ENCODE measurements at places on chromosomes 16 and 17.
A peak's percentile ranks its signal among the peaks of the same experiment; 100 is the strongest.

DNA sequence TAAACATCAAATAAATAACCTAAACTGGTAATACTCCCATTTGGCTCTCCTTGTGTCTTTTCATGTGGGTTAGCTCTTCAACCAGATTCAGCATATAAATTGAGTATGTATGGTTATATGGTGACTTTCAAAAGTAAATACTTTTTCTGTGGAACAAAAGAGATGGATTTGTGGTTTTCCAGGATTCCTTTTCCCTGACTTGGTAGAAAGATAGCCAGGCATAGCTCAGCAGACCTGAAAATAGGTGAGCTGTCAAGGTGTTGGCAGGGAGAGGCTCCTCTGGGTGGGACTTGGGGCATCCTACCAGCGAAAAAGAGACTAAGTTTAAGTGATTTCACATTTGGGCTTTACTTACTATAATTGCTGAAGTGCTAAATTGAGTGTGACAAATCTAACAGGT is 80.3 kb downstream of the FTO start:
- no peak for DNase-seq

GRCh38 chr16:85934210-85934609 is 35.2 kb downstream of the IRF8 start:
- no peak for DNase-seq

DNA sequence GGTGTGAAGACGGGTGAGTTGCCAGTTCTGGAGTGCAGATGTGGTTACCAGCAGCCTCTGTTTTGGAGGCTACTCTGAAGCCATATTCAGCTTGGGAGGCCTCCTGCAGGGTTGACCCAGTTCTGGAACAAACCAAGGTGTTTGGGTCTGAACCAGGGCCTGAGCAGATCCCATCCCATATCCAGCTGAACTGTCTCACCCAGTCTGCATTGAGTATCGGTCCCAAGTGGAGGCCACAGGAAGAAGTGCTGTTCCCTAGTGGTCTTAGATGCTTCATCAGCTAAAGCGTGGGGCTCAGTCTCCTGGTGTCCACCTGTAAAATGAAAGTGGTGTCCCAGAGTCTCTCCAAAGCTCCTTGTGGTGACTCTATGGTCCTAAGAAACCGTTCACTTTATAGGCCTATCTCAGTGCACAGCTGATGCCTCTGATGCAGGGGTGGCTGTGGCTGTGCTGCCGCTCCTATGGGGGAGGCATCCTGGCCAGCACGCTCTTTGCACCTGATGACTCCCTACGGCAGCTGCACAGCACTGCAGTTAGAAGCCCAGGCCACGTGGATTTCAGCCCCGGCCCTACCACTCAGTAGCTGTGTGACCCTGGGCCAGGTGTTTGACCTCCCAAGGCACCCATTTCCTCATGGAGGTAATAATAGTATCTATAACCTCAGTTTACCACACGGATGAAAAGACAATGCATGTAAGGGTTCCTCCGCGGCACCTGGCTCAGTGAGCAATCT is 21.0 kb downstream of the CBX4 start:
- no peak for DNase-seq

- no peak for DNase-seq
These were observed 26.1 kb upstream of the JPT2 start for GRCh38 chr16:1651974-1652312.

DNA sequence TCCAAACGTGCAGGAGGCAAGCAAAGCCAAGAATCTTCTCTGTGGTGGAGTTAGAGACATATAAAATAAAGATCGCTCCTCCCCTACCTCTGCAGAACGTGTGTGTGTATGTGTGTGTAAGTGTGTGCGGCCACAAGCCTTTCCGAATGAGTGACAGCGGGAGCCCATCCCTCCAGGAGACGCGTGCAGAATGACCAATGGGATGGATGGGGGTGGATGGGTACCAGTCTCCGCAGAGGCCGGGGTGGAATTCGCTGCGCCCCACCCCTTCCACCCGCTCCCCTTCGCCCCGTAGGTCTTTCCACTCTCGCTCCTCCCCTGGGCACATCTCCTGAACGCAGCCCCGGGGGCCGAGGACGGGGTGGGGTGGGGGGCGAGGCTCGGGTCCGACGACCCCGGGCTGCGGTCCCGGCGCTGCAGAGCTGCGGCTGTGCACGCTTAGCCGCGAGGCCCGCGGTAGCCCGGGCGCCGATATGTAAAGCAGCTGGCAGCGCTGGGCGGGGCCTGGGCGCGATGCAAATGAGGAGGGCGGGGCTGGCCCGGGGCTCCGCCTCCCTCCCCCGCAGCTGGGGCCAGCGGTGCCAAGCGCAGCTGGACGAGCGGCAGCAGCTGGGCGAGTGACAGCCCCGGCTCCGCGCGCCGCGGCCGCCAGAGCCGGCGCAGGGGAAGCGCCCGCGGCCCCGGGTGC is at the start of gene PRKCB:
TSS of gene PRKCB (plus strand) at position 594 of the 688 bp plus-strand sequence.
- DNase-seq = peak; percentile 83

DNA sequence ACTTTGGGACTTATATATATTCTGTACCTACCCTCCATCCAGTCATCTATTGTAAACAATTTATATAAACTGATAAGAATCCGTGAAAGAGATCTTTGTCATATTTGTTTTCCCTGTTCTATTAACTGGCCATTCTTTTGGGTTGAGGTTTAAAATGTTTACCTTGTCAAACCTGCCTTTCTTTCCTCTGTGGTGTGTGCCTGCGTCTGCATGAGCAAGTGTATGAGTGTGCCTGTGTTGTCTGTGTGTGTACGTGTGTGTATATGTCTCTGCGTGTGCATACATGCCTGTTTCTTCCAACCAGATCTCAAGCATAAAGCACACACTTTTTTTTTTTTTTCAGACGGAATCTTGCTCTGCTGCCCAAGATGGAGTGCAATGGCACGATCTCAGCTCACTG is 201.5 kb downstream of the C16orf95 start:
- DNase-seq = no peak

- DNase-seq = no peak
These were observed 27.2 kb downstream of the ZNF423 start for GRCh38 chr16:49828533-49829267.

DNA sequence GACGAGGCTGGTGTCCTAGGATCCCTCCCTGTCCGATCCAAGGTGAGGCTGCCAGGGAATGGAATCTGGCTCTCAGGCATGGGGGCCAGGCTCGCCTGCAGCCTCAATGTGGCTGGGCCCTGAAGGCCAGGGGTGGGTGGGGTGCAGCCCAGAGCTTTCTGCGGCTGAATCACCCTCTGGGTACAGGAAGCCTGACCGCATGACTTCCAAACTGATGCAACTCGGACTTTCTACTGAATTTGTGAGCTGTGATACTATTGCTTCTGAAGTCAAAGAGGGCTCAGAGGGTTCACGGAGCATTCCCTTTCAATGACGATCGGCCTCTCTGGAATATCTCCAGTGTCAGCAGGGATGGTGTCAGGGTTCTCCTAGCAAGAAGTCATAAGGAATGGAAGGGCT is 123.7 kb downstream of the METRNL start:
- DNase-seq = no peak

GRCh38 chr17:72514891-72515290 is 394.1 kb downstream of the SOX9 start:
- no peak for DNase-seq

GRCh38 chr17:57439651-57440050 is 183.3 kb downstream of the MSI2 start:
- no peak for DNase-seq

GRCh38 chr17:81868674-81869220 is 2.4 kb downstream of the ARHGDIA start:
- DNase-seq = no peak

GRCh38 chr16:4505356-4506147 is 29.4 kb downstream of the HMOX2 start:
- DNase-seq = peak; percentile 50

DNA sequence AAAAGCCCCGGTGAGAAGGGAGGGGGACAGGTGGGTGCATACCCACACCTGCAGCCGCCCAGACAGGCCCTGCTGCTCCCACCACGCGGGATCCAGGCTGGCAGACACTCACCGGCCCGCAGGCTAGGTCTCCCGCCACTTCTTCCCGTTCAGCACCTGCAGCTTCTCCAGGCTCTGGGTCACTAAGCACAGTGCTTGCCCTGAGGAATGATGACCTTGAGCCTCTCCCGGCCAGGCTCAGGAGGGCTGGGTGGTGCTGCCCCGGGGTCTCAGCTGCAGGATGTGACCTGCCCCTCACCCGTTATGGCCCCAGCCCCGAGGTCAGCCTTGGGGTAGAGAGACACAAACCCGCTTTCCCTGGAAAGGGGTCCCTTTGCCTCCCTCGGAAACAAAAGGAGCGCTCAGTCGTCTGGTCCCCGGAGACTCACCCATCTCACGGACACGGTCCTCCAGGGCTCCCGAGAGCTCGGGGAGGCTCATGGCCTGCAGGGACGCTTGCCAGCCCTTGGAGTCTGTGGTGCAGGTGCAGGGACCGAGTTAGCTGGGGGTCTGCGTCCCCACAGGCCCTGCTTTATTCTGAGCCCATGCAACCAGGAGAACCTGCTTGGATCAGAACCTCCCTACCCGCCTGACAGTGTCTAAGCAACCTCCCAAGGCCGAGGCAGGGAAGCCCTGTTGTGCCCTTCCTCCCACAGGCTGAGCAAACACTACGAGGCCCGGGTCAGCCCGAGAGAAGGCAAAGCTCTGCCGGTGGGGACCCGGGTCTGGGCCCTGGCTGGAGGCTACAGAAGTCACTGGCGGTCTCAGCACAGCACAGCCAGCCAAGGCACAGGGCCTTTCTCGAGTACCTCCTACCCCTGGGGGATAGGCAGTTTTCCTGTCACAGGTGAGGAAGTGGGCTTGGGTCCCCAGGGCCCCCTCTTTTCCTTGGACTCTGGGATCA is 3.8 kb downstream of the NUDT16L1 start:
- no peak for DNase-seq

- no peak for DNase-seq
These were observed 32.3 kb downstream of the FBXO31 start for GRCh38 chr16:87351320-87351698.

- DNase-seq = no peak
These were observed 12.1 kb upstream of the DHX8 start for GRCh38 chr17:43471585-43472160.

DNA sequence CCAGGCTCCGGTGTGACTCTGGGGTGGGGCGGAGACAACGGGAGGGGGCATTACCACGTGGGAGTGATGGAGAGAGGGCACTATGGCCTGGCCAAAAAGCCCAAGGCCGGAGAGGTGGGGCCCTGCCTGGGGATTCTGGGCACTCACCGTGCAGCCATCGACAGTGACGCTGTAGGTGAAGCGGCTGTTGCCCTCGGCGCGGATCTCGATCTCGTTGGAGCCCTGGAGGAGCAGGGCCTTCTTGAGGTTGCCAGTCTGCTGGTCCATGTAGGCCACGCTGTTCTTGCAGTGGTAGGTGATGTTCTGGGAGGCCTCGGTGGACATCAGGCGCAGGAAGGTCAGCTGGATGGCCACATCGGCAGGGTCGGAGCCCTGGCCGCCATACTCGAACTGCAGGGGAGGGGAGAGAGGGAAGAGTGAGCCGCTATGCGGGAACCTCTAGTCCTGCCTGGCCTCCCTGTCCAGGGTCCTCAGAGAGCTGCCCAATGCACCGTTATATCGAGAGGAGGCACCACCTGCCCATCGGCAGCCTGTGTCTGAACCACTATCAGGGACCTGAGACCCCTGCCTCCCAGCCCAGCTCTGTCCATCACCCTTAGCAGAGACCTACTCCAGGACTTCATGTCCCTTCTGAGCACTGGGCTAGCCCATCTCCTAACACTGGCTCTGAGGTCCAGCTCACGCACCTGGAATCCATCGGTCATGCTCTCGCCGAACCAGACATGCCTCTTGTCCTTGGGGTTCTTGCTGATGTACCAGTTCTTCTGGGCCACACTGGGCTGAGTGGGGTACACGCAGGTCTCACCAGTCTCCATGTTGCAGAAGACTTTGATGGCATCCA is 15.6 kb downstream of the COL1A1 start:
- DNase-seq = no peak

GRCh38 chr17:63419949-63420867 is 25.9 kb downstream of the CYB561 start:
- DNase-seq = no peak

DNA sequence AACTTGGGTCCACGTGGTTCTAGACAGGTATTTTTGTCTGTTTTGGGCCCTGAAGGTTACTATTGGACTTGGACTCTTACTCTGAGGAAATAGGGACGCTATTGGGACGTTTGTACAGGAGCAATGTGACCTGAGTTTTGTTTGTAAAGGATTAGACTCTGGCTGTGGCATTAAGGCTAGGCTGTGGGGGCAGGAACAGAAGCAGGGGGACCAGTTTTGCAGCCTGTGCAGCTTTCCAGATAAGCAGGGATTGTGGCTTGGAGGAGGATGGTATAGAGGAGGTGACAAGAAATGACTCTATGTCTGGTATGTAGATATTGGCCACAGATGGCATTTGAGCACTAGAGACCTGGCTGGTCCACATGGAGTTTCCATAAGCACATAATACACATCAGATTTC is 12.8 kb downstream of the NOD2 start:
- no peak for DNase-seq

- DNase-seq = no peak
These were observed 24.0 kb downstream of the SYCE1L start for GRCh38 chr16:77223184-77223583.

DNA sequence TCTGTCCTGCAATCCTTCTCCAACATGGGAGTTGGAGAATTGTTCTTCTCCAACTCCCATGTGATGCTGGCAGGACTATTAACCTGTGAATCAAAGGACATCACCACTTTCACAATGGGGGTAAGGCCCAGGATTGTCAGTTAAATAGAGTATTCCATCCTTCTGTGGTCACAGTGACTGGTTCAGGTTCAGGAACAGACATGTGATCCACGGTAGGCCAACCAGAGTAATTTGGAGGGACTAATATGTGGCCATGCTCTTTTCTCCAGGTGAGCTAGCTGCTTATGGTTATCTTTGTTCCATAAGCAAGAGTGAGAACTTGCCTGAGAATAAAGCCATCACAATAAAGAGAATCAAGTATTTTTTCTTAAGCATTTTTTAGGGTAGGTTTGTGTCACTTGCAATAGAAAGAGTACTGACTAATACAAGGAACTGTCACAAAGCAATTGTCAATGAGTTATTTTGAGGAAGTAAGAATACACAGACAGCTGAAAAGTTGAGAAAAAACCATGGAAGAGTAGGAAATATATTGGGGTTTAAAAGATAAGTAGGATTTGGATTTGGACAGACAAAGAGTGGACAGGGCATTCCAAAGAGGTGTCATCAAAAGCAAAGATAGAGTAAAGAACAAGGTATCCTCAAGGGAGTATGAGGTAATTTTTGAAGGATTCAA is 63.4 kb downstream of the BRIP1 start:
- DNase-seq = no peak

DNA sequence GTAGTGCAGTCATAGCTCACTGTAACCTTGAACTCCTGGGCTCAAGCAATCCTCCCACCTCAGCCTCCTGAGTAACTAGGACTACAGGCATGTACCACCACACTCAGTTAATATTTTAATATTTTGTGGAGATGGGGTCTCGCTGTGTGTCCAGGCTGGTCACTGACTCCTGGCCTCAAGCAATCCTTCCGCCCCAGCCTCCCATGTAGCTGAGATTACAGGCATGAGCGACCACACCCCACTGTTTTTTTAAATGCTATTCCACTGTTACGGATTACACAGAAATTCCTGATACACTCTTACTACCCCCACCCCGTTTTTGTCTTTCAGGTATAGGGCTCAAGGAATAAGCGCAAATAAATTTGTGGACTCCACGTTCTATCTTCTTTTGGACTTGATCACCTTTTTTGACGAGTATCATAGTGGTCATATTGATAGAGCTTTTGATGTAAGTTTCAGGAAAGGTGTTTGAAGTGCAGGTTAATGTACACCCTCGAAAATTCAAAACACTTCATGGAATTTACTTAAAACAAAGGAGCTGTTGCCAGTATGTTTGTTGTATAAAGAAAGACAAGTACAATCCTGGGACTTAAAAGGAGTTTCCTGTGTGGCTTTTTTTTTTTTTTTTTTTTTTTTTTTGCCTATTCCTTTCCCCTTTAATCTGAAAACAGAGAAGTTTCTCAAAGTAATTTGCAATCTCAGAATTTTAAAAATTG is 26.2 kb upstream of the SLC12A3 start:
- no peak for DNase-seq
